ENCODE measurements at places on chromosomes 11 and 22.

- peaks cover 32% of the 10 kb centered on the region for H3K4me1 ChIP-seq
- H3K36me3 ChIP-seq: no peaks in the 10 kb centered on the region
- peak overlapping the region; percentile 23 for H3K27ac ChIP-seq
- no peak for DNase-seq
- H3K27me3 ChIP-seq: peaks cover 4% of the 10 kb centered on the region
- H3K4me3 ChIP-seq: no peak overlapping the region
Observed at GRCh38 chr11:312092-312816, 1.6 kb upstream of the IFITM1 start.

DNA sequence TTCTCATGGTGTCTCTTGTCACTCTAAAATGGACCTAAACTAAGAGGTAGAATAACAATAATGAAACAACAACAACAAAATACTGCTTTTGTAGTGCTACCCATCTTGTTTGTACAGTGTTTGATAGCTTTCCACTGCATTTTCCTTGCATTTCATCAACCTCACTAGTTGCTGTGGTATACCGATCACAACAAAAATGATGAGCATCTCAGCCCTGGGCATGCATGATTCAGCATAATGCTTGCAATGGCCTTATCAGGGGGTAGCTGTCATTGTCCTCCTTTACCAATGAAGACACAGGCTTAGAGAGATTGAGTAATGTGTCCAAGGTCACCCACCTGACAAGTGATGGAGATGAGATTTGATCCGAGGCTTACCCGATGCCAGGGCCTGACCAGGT is 682.5 kb downstream of the NTM start:
- no peak overlapping the region for H3K27ac ChIP-seq
- H3K4me1 ChIP-seq: no peaks in the 10 kb centered on the region
- DNase-seq: no peak
- H3K27me3 ChIP-seq: no peaks in the 10 kb centered on the region

DNA sequence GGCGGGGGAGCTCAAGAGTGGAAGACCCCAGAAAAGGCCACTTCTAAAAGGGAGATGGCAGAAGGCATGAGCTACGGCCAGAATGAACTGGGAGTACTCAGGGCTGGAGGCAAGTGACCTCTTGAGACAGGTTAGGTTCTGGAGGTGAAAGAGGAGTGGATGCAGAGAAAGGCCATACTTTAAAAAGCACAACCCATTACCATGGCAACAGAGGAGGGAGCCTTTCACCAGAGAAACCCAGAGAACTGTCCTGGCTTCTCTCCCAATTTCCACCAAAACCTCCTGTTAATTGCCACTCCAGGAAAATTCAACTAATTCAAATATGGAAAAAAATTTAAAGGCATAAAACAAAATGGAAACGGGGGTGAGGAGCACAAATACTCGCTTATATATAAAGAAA is 15.8 kb downstream of the A4GALT start:
- no peaks in the 10 kb centered on the region for H3K4me1 ChIP-seq
- H3K27ac ChIP-seq: no peak overlapping the region
- H3K27me3 ChIP-seq: no peaks in the 10 kb centered on the region
- no peaks in the 10 kb centered on the region for H3K36me3 ChIP-seq
- H3K4me3 ChIP-seq: no peak overlapping the region

DNA sequence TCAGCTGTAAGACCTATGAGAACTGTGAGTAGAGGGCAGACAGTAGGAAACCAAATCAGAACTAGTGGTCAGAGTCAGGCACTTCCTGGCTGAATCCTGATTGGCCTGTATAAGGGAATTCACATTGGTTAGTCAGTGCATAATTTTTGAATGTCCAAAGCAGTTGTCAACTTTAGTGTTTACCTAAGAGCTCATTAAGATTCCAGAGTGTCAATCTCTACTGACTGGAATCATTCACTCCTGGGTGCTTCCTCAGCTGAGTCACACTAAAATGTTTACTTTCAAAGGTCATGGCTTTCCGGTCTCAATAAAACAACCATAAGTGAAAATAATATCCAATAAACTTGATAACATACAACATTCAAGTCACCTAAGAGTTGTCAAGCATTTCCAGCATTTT is 306.1 kb downstream of the C11orf87 start:
- no peak for DNase-seq
- H3K27ac ChIP-seq: no peak overlapping the region
- H3K4me3 ChIP-seq: no peak overlapping the region
- no peaks in the 10 kb centered on the region for H3K27me3 ChIP-seq
- H3K36me3 ChIP-seq: no peaks in the 10 kb centered on the region

GRCh38 chr11:87002918-87003317 is 34.8 kb upstream of the TMEM135 start:
- no peaks in the 10 kb centered on the region for H3K27me3 ChIP-seq
- H3K27ac ChIP-seq: no peak overlapping the region
- DNase-seq: no peak
- H3K4me1 ChIP-seq: no peaks in the 10 kb centered on the region

GRCh38 chr11:4027746-4028145 is 66.9 kb upstream of the RRM1 start:
- H3K36me3 ChIP-seq: peaks cover 24% of the 10 kb centered on the region
- no peak for DNase-seq
- no peak overlapping the region for H3K27ac ChIP-seq
- no peaks in the 10 kb centered on the region for H3K27me3 ChIP-seq

- H3K4me3 ChIP-seq: no peak overlapping the region
- H3K36me3 ChIP-seq: no peaks in the 10 kb centered on the region
Observed at GRCh38 chr11:73784080-73784634, 3.5 kb upstream of the MRPL48 start.

DNA sequence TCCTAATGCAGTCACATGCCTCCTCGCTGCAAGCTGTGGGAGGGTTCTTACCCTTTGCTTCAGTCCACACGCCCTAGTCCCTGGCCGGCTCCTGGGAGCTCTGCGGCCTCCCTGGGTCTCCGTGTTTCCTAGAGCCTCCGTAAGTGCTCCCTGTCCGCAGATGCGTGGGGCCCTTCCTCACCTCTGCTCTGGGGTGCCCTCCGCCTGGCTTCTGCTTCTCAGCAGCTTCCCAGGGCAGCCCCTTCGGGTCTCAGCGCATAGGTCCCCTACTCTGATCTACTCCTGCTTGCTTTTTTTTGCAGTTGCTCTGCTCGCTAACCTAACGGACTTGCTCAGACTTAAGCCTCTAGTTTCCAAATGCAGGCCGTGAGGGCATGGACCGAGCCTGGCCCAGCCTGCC is 22.4 kb downstream of the CAPN1 start:
- DNase-seq: no peak
- H3K27ac ChIP-seq: no peak overlapping the region

- H3K36me3 ChIP-seq: no peaks in the 10 kb centered on the region
- no peak overlapping the region for H3K4me3 ChIP-seq
- no peak overlapping the region for H3K27ac ChIP-seq
- no peaks in the 10 kb centered on the region for H3K4me1 ChIP-seq
Observed at GRCh38 chr22:11360632-11361031, 4167.4 kb upstream of the OR11H1 start.

GRCh38 chr11:74680035-74680671 is 51.1 kb downstream of the CHRDL2 start:
- H3K36me3 ChIP-seq: no peaks in the 10 kb centered on the region
- DNase-seq: no peak
- peaks cover 18% of the 10 kb centered on the region for H3K27me3 ChIP-seq

- H3K27ac ChIP-seq: no peak overlapping the region
- H3K27me3 ChIP-seq: no peaks in the 10 kb centered on the region
- DNase-seq: no peak
- no peaks in the 10 kb centered on the region for H3K4me1 ChIP-seq
- H3K4me3 ChIP-seq: no peak overlapping the region
Observed at GRCh38 chr11:102241026-102241425, 76.3 kb upstream of the BIRC3 start.

DNA sequence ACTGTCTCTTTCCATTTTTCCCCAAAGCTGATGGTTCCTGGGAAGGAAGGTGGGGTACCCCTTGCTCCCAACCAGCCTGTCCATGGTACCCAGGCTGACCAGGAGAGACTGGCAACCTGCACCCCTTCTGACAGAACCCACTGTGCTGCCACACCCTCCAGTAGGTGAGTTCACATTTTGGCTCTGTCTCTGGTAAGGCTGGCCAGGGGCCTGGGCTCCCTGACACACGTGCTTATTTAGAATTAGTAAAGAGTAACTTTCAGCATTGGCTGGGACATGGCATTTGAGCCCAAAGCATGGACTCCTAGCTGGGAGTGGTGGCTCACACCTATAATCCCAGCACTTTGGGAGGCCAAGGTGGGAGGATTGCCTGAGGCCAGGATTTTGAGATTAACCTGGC is 35.1 kb downstream of the ARHGAP1 start:
- H3K36me3 ChIP-seq: peaks cover 81% of the 10 kb centered on the region
- DNase-seq: no peak
- no peak overlapping the region for H3K27ac ChIP-seq
- peaks cover 8% of the 10 kb centered on the region for H3K4me1 ChIP-seq

- no peak overlapping the region for H3K27ac ChIP-seq
- H3K36me3 ChIP-seq: no peaks in the 10 kb centered on the region
- H3K27me3 ChIP-seq: no peaks in the 10 kb centered on the region
- no peak for DNase-seq
- H3K4me3 ChIP-seq: no peak overlapping the region
Observed at GRCh38 chr11:93972790-93973189, 48.4 kb upstream of the HEPHL1 start.

- no peaks in the 10 kb centered on the region for H3K4me1 ChIP-seq
- no peaks in the 10 kb centered on the region for H3K27me3 ChIP-seq
- H3K27ac ChIP-seq: no peak overlapping the region
- no peak for DNase-seq
Observed at GRCh38 chr11:72899238-72899637, 85.0 kb downstream of the ATG16L2 start.

GRCh38 chr11:61910187-61911127 is 6.9 kb downstream of the RAB3IL1 start:
- peaks cover 24% of the 10 kb centered on the region for H3K27me3 ChIP-seq
- H3K27ac ChIP-seq: peak overlapping the region; percentile 41
- DNase-seq: no peak
- H3K4me3 ChIP-seq: no peak overlapping the region
- no peaks in the 10 kb centered on the region for H3K4me1 ChIP-seq

DNA sequence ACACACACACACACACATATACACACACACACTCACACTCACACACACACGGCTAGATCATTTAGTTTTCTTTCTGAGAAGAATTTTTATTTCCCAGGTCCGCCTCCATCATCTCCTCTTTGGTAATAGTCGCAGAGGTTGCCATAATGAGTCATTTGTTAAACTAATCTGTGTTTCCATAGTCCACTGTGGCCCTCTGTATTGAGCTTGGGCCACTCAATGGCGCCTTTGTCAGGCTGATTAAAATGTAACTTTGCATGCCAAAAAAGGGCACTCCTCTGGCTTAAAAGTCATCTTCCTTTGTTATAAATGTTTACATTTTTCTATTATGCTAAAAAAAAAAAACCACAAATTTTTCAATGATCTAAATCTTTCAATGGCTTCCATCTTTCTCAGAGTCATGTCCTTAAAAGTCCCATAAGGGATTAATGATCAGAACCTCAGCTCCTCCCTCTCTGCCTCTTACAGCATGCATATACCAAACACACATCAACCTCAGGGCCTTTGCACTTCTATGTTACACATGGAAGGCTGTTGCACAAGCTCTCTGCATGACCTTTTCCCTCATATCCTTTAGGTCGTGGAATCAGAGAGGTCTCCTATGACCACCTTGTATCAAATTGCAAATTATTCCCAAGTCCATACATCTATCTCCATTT is 35.3 kb downstream of the EHF start:
- no peaks in the 10 kb centered on the region for H3K36me3 ChIP-seq
- no peak for DNase-seq
- H3K4me3 ChIP-seq: no peak overlapping the region
- H3K27ac ChIP-seq: no peak overlapping the region
- no peaks in the 10 kb centered on the region for H3K27me3 ChIP-seq
- no peaks in the 10 kb centered on the region for H3K4me1 ChIP-seq

DNA sequence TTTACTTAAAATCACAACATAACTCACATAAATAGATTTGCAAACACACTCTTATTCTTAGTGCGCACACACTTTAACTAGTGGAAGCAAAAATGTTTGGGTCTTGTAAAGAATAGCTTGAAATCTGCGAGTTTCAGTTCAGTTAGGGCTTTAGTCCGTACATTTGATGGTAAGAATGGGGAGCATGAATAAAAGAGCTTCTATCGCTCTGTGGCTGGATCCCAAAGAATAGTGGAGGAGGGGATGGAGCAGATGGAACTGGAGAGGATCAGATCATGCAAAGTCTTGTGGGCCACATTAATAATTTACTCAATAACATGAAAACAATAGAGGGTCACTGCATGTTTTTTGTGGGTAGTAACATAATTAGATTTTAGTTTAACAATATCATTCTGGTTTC is 44.3 kb downstream of the DNHD1 start:
- DNase-seq: no peak
- H3K27me3 ChIP-seq: no peaks in the 10 kb centered on the region
- H3K27ac ChIP-seq: no peak overlapping the region
- H3K36me3 ChIP-seq: peaks cover 5% of the 10 kb centered on the region
- no peak overlapping the region for H3K4me3 ChIP-seq

DNA sequence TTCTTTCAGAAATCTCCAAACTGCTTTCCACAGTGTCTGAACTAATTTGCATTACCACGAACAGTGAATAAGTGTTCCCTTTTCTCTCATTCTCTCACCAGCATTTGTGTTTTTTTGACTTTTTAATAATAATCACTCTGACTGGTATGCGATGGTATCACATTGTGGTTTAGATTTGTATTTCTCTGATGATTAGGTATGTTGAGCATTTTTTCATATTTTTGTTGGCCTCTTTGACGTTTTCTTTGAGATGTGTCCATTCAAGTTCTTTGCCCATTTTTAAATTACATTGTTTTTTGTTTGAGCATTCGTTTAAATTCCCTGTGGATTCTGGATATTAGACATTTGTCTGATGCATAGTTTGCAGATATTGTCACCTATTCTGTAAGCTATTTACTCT is 1639.6 kb upstream of the TENM4 start:
- no peaks in the 10 kb centered on the region for H3K4me1 ChIP-seq
- no peak overlapping the region for H3K4me3 ChIP-seq
- no peaks in the 10 kb centered on the region for H3K27me3 ChIP-seq
- no peak overlapping the region for H3K27ac ChIP-seq

- DNase-seq: no peak
- no peaks in the 10 kb centered on the region for H3K4me1 ChIP-seq
- peaks cover 9% of the 10 kb centered on the region for H3K27me3 ChIP-seq
- no peak overlapping the region for H3K27ac ChIP-seq
Observed at GRCh38 chr22:31099841-31100761, 7.3 kb downstream of the SELENOM start.

GRCh38 chr11:60942970-60943565 is 8.9 kb downstream of the SLC15A3 start:
- H3K4me1 ChIP-seq: peaks cover 39% of the 10 kb centered on the region
- H3K36me3 ChIP-seq: no peaks in the 10 kb centered on the region
- DNase-seq: no peak
- H3K4me3 ChIP-seq: no peak overlapping the region

GRCh38 chr22:29447906-29448305 is 9.5 kb downstream of the RFPL1 start:
- no peak overlapping the region for H3K4me3 ChIP-seq
- no peak overlapping the region for H3K27ac ChIP-seq
- no peaks in the 10 kb centered on the region for H3K4me1 ChIP-seq

GRCh38 chr11:17906436-17906835 is 106.4 kb downstream of the SERGEF start:
- no peaks in the 10 kb centered on the region for H3K27me3 ChIP-seq
- H3K4me1 ChIP-seq: peaks cover 12% of the 10 kb centered on the region
- DNase-seq: peak; percentile 29
- H3K4me3 ChIP-seq: no peak overlapping the region
- H3K36me3 ChIP-seq: no peaks in the 10 kb centered on the region
- H3K27ac ChIP-seq: no peak overlapping the region

GRCh38 chr22:34160141-34160783 is 240.0 kb upstream of the LARGE1 start:
- no peak overlapping the region for H3K27ac ChIP-seq
- DNase-seq: no peak
- H3K4me3 ChIP-seq: no peak overlapping the region
- H3K36me3 ChIP-seq: no peaks in the 10 kb centered on the region
- H3K27me3 ChIP-seq: no peaks in the 10 kb centered on the region

Data from thymus (tissue), 14 donors.